GM19239 (cell line): ENCODE measurements at places on chromosomes 1 and 21.

GRCh38 chr1:162696286-162696862 lies 64.1 kb downstream of the DDR2 start:
- no peak for DNase-seq

DNA sequence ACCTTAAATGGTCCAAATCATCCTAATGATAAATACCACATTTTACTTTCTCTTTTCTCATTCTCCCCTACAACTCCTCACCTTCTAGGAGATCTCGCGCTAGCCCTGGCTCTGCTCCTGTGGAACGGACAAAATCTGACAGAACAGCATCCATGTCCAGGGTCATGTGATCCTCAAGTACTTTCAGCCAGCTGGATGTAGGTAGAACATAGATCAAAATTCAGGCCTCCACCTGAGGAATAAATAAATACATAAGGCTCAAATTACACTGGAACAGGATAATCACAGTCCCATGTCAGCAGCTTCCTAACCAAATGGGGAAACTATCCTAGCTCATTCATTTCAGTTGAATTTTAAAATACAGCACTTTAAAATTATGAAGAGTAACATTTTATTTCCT lies 33.2 kb downstream of the OTUD7B start:
- DNase-seq, result no peak

- DNase-seq, result peak; percentile 71
Observed at GRCh38 chr1:234271243-234271606, 102.0 kb upstream of the COA6 start.

- DNase-seq, result no peak
Observed at GRCh38 chr1:5375481-5375880, 616.7 kb downstream of the NPHP4 start.

DNA sequence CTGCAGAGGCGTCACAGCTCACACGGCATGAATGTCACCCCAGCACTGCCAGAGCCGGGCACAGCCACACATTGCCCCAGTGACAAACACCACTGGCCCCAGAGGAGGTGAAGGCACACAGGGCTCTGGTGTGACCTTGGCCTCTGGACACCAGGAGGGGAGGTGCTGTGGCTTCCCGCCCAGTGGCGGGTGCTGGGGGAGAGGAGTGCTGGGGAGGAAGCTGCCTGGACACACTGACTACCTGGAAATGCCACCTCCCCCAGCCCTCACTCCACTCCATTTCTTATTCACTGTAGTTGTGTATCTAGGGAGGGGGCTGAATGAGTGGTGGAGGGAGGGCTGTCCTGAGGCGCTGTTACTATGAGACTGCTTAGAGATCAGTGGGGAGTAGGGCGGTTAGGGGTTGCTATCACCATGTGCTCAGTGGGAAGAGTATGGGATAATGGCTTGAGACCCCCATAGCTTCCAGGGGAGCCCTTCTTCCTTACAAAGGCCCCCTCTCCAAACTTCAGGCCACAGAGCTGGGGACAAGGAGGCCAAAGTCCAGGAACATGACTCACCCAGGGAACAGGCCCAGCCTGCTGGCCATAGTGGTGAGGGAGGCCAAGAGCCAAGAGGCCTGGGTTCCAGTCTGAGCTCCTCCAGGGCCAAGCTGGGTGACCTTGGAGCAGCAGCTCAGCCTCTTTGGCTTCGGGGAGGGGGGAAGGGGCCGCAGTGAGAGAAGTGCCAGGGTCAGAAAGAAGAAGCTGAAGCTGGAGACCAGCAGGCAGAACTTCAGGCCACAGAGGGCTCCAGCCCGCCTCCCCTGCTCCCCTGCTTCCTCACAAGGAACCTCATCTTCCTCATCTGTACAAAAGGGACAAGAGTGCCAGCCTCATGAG lies 40.1 kb downstream of the AHDC1 start:
- DNase-seq, result no peak

GRCh38 chr1:18458133-18459092 lies 22.3 kb upstream of the KLHDC7A start:
- DNase-seq, result no peak

DNA sequence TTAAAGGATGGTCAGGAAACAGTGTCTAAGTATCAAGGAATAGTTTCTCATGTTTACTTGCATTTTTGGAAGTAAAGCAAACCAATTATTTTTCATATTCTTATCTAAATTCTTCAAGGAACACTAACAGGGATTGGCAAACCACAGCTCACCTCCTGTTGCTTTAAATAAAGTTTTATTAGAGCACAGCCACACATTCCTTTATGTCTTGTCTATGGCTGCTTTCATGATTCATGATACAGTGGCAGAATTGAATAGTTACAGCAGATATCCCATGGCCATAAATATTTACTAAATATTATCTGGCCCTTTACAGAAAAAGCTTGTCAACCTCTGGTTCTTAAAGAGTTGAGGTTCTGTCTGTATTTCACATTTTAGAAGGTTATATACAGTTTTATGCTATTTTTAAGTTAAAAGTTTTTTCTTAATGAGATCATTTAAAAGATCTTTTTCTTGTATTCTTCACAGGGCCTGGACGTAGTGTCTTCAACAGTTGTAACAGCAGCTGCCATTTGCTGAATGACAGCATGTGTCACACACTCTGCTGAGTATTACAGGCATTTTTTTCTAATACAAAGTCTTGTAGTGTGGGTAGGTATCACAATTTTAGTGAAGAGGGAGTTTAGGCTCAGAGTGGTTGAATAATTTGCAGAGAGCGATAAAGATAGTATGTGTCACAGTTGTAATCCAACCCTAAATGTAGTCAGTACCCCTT lies 2.6 kb downstream of the ZNF691 start:
- DNase-seq, result no peak

DNA sequence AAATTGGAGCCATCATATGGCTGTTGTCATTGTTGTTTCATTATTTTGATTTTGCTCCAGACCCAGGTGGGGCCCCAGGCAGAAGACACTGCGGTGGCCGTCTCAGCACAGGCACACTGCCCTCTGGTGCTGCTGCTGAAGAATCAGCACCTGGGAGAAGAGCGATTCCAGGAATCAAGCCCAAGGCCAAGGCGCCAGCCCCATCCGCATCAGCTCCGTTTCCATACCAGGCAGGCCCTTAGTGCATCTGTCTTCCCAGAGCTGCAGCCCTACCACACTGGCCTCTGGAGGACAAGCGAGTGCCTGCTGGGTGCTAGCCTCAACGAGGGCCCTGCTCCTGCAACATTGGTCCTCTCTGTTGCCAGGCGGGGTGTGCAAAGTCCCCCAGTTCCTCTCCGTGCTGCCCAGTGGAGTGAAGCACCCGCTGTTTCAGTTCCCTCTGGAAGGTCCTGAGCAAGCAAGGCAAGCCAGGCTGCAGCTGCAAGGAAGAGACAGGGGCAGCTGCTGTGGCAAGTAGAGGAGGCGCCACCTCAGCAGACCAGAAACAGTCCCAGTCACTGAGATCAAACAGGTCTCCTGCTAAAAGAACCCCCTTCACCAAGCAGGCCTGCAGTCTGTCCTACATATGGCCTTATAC lies 5.2 kb downstream of the GRIK3 start:
- DNase-seq, result no peak

DNA sequence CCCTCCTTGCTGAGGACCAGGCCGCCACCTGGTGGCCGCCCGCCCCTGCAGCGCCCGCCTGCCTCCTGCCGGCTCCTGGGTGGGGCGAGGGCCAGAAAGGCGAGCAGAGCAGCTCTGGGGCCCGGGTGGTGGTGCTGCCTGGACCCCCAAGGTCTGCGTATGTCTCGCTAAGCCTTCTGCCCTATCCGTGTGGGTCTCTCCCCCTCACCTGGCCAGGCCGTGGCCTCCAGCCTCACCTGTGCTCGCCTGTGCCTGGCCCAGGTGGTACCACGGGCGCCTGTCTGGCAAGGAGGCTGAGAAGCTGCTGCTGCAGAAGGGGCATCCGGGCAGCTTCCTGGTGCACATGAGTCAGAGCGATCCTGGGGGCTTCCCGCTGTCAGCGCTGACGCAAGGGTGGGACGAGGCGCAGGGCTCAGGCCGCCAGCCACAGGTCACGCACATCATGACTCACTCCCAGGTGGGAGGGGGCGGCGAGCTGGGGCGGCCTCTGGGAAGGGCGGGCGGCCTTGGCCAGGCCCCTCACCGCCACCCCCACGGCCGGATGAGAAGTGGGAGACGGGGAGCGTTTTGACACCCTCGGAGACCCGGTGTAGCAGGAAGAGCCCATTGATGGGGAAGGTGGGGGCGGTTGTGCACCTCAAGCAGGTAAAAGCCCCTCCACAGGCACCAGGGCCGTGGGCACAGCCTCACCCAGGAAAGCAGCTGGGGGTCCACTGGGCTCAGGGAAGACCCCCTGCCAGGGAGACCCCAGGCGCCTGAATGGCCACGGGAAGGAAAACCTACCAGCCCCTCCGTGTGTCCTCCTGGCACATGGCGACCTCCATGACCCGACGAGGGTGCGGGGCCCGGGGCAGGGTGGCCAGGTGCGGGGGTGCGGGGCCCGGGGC lies 9.9 kb downstream of the RNF223 start:
- DNase-seq, result peak; percentile 96

GRCh38 chr1:2299131-2299627 lies 71.1 kb downstream of the SKI start:
- DNase-seq, result no peak
